ENCODE measurements at places on chromosomes 7 and 10.

- no peak for DNase-seq
Measured at GRCh38 chr7:17516771-17517170, 218.3 kb downstream of the AHR start.

GRCh38 chr7:21356616-21357015 is 71.3 kb upstream of the SP4 start:
- no peak for DNase-seq

GRCh38 chr7:105016068-105016708 is 2.2 kb downstream of the KMT2E start:
- no peak for DNase-seq

- DNase-seq, result no peak
Measured at GRCh38 chr7:44394636-44395035, 69.2 kb upstream of the CAMK2B start.

DNA sequence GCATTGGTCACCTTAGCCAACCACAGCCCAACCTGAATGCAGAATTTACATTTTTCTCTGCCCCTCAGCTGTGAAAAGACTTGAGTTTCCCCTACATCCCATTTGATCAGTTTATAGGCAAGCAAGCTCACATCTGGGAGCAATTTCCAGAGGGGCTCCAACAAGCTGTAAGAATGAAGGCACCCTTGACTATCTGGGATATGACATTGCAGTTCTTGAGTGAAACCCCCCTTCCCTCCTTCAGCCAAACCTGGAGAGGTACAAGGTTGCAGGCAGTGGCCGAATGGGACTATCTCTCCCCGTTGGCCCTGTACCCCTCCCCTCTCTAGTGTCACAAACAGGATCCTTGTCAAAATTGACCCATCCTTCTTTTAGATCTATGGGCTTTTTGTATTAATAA is 30.5 kb downstream of the POLL start:
- no peak for DNase-seq

DNA sequence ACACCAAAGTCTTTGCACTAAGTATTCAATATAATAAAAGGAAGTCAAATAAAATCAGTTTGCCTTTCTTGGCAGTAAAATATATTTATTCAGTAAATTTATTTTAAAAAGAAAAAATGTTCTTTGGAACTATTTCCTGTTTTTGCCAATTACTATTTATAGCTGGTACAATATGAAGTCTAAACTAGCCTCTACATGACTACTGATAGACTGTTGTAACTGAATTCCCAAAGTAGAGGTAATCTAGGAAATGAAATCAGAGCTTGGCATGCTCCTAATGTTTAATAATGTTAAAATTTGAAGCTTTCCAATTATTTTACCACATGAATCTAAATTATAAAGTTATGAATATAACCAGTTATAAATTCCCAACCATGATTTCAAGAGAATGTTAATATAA is 385.5 kb downstream of the SEMA3D start:
- no peak for DNase-seq

DNA sequence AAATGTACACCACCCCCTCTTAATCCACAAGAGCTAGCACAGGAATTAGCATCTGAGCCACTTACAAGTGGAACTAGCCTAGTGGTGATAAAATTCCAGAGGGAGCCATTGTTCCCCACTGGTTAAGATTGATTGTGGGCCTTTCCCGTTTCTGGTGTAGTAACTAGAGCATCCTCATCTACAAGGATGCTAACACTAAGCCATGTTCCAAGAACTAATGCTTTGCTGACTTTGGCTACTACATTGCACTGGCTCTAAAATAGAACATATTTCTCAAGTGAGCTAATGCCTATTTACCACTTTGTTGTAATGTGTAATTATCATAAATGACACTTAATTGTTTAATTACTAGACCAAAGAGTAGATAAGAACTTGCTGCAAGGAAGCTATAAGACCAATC is 143.7 kb downstream of the FZD1 start:
- no peak for DNase-seq

- DNase-seq, result no peak
Measured at GRCh38 chr7:44266526-44266925, 58.9 kb downstream of the CAMK2B start.

- DNase-seq, result no peak
Measured at GRCh38 chr7:31067491-31067890, 15.4 kb downstream of the ADCYAP1R1 start.

GRCh38 chr7:21617513-21617912 is 74.7 kb downstream of the DNAH11 start:
- no peak for DNase-seq

DNA sequence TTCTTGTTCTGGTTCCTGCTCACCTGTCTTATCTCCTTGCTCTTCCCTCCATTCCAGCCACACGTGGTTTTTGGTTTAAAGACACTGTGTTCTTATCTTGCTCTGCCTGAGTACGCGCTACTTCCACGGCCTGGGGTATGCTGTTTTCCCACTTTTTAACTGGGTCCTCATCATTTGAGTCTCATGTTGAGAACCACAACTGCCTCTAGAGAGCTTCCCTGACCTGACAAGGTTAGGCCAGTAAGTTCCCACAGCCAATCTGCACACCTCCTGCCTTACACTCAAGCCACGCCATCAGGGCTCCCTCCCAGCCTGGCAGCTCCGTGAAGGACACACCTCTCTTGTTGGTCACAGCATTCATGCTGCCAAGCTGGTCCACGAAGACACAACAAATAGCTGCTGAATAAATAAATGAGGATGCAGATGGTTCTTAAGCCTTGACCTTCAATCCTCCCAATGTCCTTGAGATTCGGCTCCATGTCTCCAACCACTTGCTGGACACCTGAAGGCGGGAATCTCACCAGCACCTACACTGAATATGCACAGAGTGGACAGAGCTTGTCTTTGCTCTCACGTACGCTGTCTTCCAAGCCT is 201.7 kb upstream of the KLF14 start:
- DNase-seq, result no peak

DNA sequence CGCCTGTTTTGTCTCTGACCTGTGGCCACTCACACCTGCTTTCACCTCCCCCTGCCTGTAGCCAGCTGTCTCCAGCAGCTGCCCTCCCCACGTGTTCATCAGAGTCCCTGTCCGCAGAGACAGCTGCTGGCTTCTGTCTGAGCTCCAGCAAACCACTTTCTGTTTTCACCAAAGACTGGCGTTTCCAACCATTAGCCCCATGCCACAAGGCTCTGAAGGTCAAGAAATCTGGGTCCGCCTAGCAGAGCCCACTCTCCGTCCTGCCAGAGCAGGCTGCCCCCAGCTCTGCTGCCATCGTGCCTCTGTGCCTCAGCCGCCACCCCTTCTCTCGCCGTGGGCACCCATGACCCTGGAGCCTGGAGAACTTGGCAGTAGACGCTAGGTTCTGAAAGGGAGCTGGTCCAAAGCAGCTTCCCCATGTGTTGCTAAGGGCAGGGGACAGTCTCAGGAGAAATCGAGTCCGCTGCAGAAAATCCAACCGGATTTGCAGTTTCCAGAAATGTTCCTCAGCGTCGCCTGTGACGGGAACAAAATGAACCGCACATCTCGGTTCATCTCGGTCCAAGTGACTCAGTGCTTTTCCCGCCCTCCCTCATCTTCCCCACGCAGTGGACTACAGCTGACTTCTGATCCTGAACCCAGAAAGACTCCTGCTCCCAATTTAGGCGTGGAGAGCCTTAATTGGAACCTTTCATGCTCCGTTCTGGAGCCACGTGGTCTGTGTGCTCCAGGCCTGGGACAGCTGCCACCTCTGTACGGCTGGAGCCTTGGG is 28.0 kb downstream of the TMEM120A start:
- DNase-seq, result no peak

GRCh38 chr10:96711048-96711728 is 9.1 kb downstream of the PIK3AP1 start:
- DNase-seq, result no peak

- DNase-seq, result no peak
Measured at GRCh38 chr10:70480239-70480861, 1.8 kb downstream of the PALD1 start.

GRCh38 chr10:86756511-86757112 is at the start of gene BMPR1A:
Gene BMPR1A (plus strand): TSS chr10:86756619. CDS start chr10:86876019, 119,400 bp downstream.
- no peak for DNase-seq

DNA sequence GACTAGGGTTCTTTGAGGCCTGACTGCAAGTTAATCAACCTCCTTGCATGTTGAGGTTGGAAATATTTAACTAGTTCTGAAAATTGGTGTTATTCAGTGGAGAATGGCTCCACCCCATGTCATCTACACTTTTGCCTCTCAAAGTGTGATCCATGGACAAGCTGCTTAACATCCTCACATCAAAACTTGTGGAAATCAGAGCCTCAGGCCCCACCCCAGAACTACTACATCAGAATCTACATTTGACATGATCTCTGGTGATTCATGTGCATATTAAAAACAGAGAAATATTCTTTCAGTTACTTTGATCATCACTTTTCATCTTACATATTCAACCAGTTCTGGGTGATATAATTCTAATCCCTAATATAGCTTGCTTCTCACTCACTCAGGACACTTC is 632.9 kb downstream of the ARL4A start:
- DNase-seq, result no peak

DNA sequence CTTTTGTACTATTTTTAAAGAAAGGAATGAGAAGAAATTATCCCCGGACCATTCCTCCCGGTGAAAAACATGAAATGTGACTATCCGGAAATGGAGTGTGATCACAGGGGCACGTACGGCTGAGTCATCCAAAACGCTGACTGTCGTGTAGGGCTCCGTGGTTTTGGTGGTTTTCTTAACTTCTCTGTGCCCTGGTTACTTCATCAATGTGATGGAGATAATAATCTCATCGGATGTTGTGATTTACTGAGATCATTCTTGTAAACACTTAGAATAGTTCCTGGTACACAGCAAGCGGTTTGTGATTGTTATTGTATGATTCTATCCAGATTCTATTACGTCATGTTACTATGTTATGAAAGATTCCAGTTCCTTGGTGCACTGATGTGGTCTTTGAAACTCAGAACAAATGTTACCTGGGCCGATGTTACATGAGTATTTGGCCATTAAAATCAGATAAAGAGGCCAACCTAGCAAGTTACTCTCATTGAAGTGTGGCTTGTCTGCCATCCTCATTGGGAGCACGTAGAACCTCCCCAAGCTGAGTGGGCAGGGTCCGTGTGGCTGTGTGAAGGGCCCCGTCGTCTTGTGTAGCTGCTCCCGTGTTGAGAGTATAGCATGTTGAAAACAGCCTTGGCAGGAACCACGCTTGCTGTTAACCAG is 99.5 kb downstream of the CAMK1D start:
- no peak for DNase-seq

DNA sequence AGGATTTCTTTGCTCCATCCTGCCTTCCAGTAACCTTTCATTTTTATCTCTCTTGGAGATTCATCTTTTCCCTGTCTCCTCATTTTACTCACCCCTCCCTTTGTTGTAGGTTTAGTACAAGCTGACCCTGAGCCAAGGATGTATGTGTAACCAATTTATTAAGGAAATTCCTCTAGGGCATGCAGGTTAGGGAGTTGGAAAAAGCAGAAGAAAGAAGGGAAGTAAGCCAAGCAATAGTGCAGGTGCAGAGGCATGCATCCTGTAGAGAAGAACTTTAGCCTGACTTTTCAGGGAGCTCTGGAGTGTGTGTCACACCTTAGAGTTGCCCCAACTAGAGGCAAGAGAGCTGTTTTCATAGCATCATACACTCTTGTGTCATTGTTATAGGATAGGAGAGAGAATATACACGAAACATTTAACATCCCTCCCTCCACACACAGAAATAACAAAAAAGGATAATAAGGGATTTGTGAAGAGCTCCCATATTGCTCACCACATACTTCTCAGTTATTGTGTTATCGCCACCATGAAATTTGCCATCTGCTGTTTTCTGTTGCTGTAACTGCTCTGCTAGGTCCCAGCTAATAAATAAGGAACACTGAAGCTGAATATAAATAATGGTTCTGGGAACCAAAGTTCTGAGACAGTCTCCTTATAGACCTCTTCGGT is 21.8 kb upstream of the SEMA3C start:
- DNase-seq, result no peak

- no peak for DNase-seq
Measured at GRCh38 chr10:92627845-92628480, 35.0 kb downstream of the KIF11 start.

Measured in NCI-H1436 treated with DMSO at 0.1 percent for 48 hours (cell line).